Globus pallidus (tissue), 1 donor: ENCODE measurements at places on chromosomes 5 and 9.

DNA sequence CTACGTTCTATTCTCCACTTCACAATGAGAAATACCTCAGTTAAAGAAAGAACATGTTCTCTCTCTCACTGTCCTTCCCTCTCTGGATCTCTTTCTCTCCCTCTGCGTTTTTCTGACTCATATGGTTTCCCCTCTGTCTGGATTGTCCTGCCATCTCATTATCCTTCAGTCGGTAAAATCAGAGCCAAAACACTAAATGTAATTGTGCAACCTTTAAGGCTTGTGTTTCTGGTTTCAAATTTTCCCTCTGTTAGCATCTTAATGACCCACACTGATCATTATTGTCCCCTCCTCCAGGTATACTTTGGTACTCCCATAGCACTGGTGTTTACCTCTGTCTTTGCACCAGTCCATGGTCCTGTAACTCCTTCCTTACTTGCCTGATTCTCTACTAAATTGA lies 509.4 kb upstream of the C9orf72 start:
- DNase-seq: no peak

DNA sequence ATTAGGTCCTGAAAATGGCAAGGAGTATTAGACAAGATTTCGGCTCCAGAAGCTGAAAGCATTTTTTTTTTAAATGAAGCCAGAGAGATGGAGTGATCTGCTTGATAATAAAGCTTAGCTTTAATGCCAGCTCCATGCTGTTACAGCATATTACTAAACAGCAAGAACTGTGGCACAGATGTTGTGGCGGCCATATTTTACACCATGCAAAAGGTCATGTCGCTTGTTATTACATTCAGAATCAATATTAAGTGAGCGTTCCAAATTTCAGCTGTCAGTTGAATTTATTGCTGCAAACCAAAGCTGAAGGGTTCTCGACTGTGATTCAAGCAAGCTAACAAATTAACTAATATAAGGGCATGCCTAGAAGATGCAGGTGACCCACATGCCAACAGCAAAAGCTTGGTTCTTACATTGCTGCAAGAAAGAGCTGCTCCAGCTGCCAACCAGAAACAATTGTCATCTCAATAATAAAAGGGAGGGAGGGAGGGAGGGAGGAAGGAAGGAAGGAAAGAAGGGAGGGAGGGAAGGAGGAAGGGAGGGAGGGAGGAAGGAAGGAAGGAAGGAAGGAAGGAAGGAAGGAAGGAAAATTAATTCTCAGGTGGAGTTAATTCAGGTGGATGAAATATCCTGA lies 517.7 kb upstream of the WWC1 start:
- DNase-seq: no peak

- peak; percentile 71 for DNase-seq
Measured at GRCh38 chr5:131957721-131958441, 12.4 kb upstream of the MEIKIN start.

DNA sequence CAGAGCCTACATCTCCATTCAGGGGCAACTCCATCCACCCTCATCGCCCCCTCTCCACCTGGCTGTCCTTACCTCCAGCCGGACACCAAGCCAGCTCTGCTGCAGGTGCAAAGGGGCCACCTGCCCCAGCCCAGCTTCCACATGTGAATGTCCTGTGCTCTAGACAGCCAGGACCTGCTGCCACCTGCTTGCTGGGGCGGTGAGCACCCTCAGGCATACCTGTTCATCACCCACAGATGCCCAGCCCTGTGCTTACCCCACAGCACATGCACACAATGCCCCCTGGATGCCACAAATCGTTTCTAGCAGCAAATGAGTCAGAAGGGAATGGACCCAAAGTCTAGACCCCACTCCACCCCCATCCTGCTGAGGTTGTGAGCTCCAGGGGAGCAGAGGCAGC lies 13.3 kb upstream of the NKD2 start:
- DNase-seq: no peak

DNA sequence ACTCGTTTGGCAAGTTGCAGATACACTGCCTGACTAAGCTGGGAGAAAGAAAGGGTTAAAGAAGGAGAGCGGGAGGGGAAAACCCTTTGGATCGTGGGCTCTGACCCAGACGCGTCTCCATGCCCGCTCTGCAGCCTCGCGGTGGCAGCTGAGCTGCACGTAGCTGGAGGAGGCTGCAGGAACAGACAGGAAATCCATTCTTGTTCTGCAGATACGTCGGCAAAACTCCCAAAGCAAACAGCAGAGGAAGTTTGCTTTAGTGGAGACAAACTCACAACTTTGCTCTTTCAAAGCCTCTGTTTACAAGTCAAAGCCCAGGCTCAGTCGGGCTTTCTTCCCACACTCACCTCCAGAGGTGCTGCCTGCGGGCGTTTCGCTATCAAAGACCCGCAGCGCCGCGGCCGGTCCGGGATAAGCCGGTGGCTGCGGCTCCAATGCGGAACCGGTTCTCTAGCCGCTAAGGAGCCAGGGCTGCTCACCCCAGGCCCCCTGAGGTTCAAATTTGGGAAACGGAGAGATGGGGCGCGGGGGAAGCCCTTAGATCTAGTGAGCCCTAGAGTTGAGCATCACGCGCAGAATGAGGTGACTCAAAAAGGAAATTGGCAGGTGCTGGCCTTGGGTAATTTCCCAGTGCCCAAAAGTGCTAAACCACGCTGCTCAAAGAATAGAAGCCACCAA lies 60.7 kb downstream of the MAT2B start:
- no peak for DNase-seq

GRCh38 chr5:10825897-10826644 lies 65.0 kb upstream of the DAP start:
- DNase-seq: no peak

GRCh38 chr5:150180241-150181026 lies 9.4 kb upstream of the SLC6A7 start:
- peak; percentile 84 for DNase-seq

DNA sequence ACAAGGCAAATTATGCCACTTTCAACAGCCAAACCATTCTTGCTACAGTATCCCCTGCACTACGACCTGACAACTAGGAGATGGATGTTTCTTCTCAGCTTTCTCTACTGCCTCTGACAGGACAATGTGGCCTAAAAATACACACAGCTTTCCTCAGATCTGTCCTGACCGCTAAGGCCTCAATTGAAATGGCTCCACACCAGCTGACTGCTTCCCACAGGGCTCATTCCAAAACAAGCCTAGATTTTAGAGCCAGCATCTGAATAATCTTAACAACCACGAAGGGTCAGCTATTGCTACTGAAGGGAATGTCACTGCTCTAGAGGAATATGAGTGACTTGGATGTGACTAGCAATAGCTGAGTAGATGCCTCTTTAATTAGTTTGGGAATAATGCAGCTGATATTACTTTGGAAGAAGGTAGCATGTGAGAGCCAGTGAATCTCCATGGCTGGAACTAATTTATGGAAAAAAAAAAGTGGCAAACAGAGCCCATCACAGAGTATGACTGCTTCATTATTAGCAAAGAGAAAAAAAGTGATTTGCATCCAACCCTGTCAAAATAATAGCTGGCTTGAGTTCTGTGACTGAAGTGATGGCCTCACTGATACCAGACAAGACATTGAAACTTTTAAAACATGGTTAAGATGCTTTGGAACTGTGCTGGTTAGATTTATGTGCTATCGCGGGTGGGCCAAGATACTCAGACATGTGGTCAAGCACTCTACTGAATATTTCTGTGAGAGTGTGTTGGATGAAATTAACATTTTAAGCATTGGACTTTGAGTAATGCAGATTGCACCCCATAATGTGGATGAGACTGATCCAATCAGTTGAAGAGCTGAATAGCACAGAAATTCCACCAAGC lies 450.2 kb downstream of the NR2F1-AS1 start:
- peak; percentile 9 for DNase-seq

DNA sequence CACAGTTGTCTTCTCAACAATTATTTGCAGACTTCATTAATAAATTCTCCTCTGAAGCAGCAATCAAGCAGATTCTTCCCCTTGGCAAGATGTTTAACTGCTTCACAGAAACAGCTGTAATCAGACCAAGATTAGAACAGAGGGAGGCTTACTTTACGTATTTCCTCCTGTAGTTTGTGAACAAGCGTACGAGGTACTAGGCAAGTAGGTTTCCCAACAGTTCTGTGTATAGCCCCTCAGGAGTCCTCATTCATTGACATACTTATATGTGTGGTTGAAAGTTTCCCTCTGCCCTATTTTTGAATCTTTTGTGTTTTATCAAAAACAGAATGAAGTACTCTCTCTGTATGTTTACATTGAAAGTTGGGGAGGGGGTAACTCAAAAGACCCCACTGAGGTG lies 128.0 kb downstream of the SPATA31D1 start:
- no peak for DNase-seq

GRCh38 chr9:23447166-23447565 lies 378.9 kb downstream of the ELAVL2 start:
- no peak for DNase-seq

GRCh38 chr5:133930813-133931090 lies 37.7 kb downstream of the C5orf15 start:
- no peak for DNase-seq

DNA sequence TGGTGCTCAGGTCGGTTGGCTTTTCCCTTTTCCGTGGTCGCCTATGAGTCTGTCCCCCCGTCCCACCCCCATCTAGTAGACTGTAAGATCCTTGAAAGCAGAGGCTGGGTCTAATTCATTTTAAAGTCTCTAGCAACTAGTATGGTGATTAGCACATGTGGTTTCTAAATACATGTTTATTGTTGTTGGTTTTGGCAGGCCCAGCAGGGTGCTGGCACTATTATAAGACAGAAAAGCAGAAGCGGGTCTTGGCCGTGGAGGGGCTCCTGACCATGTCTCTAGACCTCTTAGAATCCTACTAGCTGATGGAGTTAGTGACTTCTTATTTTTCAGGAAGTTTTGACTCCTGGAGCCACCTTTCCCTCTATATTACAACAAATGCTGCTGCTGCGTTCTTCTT lies 61.5 kb upstream of the TNFSF8 start:
- DNase-seq: no peak

- no peak for DNase-seq
Measured at GRCh38 chr5:94705427-94705826, 87.0 kb downstream of the SLF1 start.

GRCh38 chr5:138724470-138725146 lies 28.6 kb upstream of the CTNNA1 start:
- DNase-seq: peak; percentile 33

DNA sequence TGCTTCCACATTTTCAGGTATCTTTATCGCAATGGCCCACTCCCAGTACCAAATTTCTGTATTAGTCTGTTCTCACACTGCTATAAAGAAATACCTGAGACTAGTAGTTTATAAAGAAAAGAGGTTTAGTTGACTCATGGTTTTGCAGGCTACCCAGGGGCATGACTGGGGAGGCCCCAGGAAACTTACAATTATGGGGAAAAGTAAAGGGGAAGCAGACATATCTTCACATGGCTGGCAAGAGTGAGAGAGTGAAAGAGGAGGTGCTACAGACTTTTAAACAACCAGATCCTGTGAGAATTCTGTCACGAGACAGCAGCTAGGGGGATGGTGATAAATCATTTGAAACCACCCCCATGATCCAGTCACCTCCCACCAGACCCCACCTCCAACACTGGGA lies 238.2 kb upstream of the DMAC1 start:
- no peak for DNase-seq

GRCh38 chr9:117073539-117074341 lies 341.1 kb downstream of the ASTN2 start:
- peak; percentile 33 for DNase-seq

- no peak for DNase-seq
Measured at GRCh38 chr5:106189121-106189809, 1481.5 kb downstream of the EFNA5 start.

DNA sequence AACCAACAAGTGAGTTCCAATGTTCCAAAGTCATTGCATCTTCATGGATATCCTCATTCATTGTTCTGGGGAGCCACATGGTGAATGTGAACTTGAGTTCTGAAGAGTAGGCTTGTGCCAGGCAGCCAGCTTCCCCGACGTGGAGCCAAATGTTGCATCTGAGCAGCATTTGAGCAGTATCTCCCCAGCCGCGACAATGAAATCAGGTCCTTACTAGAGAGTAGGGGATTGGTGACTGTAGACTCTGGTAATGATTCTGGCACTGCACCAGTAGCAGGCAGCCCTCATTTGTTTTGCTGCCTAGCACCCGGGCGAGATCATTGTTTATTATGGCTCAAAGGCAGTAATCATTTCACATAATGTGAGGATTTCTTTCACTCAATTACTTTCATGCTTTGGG lies 451.4 kb upstream of the C9orf72 start:
- peak; percentile 15 for DNase-seq

GRCh38 chr5:1781107-1781506 lies 18.5 kb downstream of the MRPL36 start:
- DNase-seq: no peak

DNA sequence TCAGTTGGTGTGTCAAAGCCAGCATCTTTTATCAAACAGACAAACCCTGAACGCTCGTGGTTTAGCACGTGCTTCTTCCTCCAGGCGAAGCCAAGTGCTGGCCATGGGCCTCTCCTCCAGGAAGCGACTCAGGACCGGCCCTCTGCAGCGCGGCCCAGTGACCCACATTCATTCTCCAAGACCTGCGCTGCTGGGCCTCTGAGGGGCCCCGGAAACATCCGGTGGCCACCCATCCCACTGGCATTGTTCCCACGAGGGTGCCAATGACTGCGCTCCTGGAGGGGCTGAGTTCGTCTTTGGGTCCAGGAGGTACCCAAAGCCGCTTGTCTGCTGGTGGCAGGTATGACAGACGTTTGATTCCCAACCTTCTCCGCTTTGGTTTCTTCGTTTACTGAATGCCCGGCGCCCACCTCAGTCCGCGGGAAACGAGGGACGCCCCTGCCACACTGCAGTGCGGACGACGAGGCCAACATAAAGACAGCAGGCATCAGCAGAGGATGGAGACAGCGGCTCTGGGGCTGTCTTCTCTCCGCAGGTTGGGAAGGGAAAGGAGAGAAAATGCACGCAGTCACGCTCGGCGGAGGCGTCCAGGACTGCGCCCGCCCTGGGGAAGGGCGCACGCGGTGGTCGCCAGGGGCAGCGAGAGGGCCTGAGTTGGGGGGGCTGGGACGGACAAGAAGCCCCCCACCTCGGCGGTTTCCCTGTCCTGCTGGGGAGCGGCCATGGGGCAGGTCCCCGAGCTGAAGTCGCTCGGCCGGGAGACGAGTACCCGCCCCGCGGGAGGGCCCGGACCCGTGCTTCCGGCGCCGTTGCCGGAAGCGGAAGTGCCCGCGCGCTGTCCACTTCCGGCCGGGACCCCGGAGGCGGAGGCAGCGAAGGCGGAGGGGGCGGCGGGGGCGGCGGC lies at the start of gene EXOC3:
Gene EXOC3, plus strand, starts transcription at position 842 of the 904 bp plus-strand sequence. CDS start 3,030 bp downstream, outside the sequence.
- peak; percentile 56 for DNase-seq

GRCh38 chr5:137751869-137752491 lies 2.2 kb downstream of the HNRNPA0 start:
- DNase-seq: peak; percentile 72

- no peak for DNase-seq
Measured at GRCh38 chr9:137607141-137607857, 1.8 kb downstream of the ARRDC1 start.

DNA sequence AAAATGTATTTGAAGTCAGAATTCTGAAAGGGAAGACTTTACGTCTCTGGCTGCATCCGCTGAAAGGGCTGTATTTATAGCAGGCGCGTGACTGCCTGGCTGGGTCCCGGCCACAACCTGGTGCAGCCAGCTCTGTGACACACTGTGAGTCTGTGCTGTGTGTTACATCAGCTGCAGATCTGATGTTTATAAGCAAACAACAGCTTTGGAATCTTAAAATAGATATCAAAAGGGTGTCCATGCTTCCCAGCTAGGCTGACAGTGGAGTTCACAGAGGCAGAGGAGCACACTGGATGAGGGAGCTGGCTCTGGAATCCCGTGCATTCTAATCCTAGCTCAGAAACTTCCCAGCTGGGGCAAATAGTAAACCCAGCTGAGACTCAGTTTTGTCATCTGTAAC lies 433.4 kb upstream of the BRINP1 start:
- DNase-seq: peak; percentile 84

GRCh38 chr9:137146527-137146918 lies 7.6 kb downstream of the GRIN1 start:
- DNase-seq: no peak
